ENCODE measurements at places on chromosomes 3 and 15. TPM values are rescaled to one million over a fixed set of nuclear protein-coding genes. Genes with fewer than 3 reads are reported as not detected.

GRCh38 chr3:42036483-42036823 is 54.7 kb upstream of the TRAK1 start:
- no peak overlapping the region for H3K4me3 ChIP-seq
- H3K4me1 ChIP-seq: peaks cover 2% of the 10 kb centered on the region
- DNase-seq: no peak
- H3K27ac ChIP-seq: no peak overlapping the region
- no peaks in the 10 kb centered on the region for H3K27me3 ChIP-seq

- H3K27me3 ChIP-seq: peaks cover 2% of the 10 kb centered on the region
- H3K4me3 ChIP-seq: no peak overlapping the region
- no peaks in the 10 kb centered on the region for H3K4me1 ChIP-seq
These were observed 97.4 kb upstream of the RNU6-1 start for GRCh38 chr15:67937153-67937761.

DNA sequence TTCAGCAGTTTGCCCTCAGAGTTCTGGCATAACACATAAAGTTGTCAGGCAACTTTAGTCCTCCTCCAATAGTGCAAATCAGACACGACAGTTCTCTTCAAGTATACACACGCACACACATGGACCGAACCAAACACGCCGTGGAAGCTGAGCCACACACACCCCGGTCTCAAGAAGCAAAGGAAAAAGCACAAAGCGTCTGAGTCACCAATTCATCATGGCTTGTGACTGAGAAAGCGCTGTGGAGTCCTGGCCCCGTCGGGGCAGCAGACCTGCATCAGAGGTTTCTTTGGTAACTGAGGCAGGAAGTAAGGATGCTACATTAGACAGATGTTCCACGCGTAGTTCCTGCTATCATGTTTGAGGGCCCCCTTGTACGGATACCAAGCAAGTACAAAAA is 85.7 kb downstream of the VGLL4 start:
- peaks cover 6% of the 10 kb centered on the region for H3K4me1 ChIP-seq
- H3K36me3 ChIP-seq: peaks cover 19% of the 10 kb centered on the region
- DNase-seq: no peak
- no peaks in the 10 kb centered on the region for H3K27me3 ChIP-seq
- no peak overlapping the region for H3K27ac ChIP-seq

DNA sequence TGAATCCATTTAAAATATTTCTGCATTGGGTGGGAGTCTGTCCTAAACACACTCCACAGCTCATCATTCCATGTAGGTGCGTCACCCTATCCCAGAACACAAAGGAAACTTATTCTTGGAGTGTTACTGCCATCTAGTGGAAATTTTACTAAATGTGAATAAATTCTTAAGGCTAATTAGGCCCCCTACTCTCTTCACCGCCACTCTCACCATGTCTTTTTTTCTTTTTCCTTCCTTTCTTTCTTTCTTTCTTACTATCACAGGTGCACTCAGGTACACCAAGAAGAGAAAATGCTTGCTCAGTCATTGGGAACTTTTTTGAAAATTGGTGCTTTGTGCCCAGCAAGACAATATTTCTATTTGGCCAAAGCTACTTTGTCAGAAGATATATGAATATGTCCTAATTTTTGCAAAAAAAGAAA is 26.4 kb upstream of the ATP8B4 start:
- H3K27me3 ChIP-seq: no peaks in the 10 kb centered on the region
- no peak overlapping the region for H3K4me3 ChIP-seq
- no peak overlapping the region for H3K27ac ChIP-seq
- no peak for DNase-seq
- H3K4me1 ChIP-seq: peaks cover 14% of the 10 kb centered on the region

GRCh38 chr15:69843276-69843899 is 254.3 kb downstream of the TLE3 start:
- no peaks in the 10 kb centered on the region for H3K36me3 ChIP-seq
- H3K27me3 ChIP-seq: peaks cover 5% of the 10 kb centered on the region
- DNase-seq: no peak
- no peaks in the 10 kb centered on the region for H3K4me1 ChIP-seq
- H3K4me3 ChIP-seq: no peak overlapping the region

Gene RAB6B
- total RNA-seq: not detected

Measured in activated CD4-positive, alpha-beta T cell treated with anti-CD3 and anti-CD28 coated beads, Interleukin-2, amount 10 ng/mL, durations not matched to agents 7 days and 5 days (primary cell).